ENCODE measurements at places on chromosomes 11 and 22.

DNA sequence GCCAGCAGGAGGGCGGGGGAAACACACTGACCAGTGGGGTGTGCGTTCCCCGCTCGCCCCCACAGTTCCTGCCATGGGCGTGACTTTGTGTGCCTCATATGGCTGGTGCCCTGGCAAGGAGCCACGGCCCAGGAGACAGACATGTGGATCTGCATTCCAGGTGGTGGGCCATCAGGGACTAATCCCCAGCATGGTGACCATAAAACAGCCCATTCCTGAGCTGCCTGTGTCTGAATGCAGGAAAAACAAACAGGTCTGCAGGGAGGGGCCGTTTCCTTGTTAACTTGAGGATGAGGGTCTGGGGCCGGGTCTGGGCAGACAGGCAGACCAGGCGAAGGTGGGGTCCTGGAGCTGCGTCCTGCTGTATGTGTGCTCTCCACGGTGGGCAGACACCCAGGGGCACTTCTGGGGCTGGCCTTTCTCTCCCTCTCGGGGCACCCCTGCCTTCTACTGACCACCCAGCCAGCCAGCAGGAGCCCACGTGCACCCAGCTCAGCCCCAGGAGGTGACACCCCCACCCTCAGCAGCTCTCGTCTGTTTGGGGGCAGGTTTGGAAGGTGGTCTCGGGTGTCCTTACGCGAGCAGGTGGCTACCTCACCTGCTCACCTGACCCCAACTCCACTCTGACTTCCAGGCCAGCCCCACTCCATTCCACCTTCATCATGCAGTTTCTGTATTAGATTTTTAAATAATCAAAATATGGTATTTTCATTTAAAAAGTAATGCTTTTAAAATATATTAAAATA is 120.3 kb downstream of the KCNQ1OT1 start:
- no peak for DNase-seq

GRCh38 chr11:6667733-6668374 is 12.2 kb upstream of the DCHS1 start:
- peak; percentile 48 for DNase-seq

DNA sequence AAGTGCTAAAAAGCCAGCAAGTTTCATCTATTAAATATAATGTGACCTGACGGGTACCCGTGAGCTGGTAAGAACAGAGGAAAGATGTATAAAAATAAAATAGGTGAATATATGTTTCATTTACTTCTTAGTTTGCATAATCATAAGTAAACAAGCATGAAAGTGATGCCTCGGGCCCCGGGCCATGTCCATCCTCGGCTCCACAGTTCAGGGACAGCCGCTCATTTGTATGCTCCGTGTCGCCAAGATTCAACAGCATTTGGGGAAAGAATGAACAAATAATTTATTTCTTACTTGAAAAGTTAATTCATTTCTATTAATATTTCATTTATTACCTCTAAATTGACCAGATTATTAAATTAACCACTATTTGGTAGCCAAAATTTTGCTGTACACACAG is 251.8 kb downstream of the NTM start:
- no peak for DNase-seq

- DNase-seq = no peak
Observed at GRCh38 chr11:34975482-34975881, 59.1 kb downstream of the PDHX start.

DNA sequence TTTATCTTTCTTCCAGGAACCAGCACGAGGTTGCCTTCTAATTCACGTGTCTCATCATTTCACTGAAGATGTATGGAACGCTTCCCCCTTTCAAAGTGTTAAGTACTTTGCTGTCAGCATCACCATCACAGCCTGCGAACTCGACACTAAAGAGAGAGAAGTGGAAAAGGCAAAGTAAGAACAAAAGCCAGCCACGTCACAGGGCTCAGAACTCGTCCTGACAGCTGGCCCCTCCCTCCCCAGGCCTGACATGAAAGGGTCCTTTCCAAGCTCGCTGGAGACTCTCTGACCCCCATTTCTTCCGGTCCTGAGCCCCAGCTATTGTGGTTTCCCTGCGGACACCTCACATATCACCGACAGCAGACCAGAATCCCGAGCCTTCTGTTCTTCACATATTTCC is 177.8 kb upstream of the NTM start:
- DNase-seq = no peak
